DMS79 (cell line): ENCODE measurements at places on chromosomes 2 and 18.

DNA sequence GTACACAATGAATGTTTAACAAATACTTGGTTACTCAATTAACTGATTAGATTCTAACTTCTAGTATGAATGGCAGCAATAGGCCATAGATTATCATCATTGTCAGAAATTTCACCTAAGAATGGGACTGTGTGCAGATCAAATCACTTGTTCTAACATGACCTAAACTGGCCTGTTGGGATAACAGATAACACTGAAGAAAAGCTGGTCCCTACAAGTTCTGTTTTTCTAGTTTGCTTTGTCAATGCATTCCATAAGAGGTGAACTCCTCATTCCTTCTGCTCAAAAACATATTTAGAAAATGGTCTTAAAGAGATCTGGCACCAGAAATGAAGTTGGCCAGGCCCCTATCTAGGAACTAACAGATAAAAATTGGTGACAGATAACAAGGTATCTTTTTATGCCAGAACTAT, 175.4 kb downstream of the THADA start:
- DNase-seq, result no peak

GRCh38 chr2:54526226-54526879, 70.2 kb downstream of the SPTBN1 start:
- DNase-seq, result no peak

DNA sequence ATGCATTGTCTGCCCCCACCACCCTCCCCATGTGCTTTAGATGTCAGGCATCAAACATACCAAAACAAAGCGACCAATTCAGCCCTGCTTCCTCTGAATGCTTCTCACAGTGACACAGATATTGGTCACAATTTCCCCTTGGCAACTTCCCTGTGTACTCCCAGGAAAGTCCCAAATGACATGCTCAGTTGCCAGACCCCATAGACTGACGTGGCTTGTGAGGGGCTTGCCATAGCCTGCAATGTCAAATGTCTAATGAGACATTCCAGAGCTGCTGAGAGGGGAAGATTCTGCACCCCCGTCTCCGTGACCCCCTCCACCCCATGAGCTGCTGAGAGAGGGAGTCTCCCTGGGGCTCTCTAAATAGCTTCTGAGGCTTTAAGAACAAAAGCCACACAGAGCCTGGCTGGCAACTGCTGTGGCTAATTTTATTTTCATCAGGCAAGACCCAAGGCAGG, 47.3 kb downstream of the RFTN2 start:
- no peak for DNase-seq

DNA sequence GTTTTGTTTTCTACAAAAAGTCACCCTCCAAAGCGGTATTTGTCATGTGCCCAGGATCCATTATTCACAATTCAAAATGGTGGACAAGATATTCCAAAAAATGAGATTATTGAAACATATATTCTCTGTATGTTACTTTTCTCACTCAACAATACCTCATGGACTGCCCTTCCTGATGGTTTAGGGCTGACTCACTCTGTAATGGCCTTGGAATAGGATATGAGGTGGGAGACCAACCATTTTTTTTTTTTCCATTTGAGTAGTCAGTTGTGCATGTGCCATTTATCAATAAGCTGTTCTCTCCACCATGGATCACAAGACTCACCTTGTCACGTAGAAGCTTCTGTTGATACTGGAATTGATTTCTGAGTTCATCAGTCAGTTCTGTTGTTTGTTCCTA, 64.5 kb downstream of the LYPD6 start:
- DNase-seq, result no peak

DNA sequence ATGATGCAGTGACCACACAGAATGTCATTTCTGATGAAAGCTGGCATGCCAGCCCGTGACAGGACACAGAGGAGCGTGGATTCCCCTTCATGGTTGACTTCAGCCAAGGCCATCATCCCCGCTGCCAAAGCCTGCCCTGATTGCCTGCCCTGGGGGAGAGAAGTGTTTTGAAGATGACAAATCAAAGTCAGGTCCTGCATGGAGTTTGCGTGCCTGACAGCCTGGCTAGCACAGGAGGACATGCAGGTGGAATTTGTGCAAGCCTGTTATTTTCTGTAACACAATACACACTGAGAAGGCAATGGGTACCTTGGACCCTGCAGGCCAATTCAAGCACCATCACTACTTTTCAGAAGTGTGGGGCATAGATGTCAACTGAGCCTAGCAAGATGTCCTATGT, 5.4 kb upstream of the IL1R2 start:
- no peak for DNase-seq

GRCh38 chr2:111638274-111638877, 245.6 kb downstream of the ANAPC1 start:
- no peak for DNase-seq

GRCh38 chr2:55093381-55093780, 43.1 kb upstream of the RTN4 start:
- DNase-seq, result no peak
